ENCODE measurements at places on chromosomes 1 and 21.

- no peak for DNase-seq
Measured at GRCh38 chr1:168408539-168408865, 127.8 kb downstream of the TBX19 start.

DNA sequence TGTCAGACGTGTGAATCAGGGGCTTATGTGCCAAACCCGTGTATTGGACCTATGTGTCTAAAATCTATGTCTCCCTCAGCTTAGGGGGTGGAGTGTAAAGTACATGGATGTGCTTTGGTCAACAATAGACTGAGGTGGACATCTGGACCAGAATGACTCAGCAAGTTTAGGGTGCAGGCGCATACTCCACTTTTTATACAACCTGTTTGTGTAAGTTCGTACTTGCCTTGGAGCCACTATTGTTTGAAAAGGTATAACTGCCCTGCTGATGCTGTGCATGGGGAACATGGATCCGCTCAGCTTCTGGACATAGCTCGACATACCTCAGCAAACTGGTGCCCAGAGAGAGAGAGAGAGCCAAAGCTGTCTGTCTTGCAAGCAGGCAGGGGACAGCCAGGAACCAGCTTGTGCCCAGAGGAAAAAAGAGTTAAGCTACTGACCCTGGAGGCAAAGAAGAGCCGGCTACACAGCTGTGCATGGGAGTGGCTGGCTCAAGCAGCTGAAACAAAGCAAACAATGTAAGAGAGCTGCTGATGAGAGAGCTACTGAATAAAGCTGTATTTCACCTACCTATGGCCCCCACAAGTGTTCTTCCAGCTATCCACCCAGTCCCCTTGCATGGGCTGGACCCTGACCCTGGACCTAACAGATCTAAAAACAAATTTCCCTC is 41.2 kb downstream of the GJA5 start:
- DNase-seq: no peak

DNA sequence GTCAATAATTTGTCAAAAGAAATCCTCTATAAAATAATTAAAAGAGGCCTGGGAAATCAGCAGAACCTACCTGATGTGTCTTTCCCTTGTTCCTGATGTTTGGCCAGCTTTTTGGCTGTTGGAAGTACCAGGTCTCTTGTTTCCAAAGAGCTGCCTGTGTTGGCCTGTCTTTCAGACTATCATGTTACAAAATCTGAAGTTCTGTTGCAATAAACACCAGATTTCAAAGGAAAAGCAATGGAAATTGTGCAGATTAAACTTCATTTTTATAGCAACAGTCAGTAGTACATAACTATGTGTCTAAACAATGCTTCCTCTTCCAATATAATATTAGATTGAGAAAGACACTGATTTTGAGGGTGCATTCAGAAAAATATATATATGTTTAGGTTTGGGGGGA is 647.2 kb upstream of the CXADR start:
- no peak for DNase-seq

DNA sequence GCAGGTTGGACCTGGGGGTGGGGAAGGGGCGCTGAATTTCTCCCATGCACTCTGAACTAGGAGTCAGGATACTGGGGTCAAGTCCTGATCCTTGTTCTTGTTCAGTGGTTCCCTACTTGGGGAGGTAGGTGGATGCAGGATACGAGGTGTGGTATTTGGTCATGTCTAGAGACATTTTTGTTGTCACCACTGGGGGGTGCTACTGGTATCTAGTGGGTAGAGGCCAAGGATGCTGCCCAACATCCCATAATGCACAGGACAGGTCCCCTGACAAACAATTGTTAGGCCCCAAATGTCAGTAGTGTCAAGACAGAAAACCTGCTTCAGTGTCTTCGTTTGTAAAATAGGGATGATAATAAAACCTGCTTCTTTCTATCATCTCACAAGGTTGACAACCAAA is 259.0 kb upstream of the FOXD3 start:
- DNase-seq: no peak

GRCh38 chr21:29430576-29430975 is 131.9 kb downstream of the BACH1 start:
- DNase-seq: no peak

DNA sequence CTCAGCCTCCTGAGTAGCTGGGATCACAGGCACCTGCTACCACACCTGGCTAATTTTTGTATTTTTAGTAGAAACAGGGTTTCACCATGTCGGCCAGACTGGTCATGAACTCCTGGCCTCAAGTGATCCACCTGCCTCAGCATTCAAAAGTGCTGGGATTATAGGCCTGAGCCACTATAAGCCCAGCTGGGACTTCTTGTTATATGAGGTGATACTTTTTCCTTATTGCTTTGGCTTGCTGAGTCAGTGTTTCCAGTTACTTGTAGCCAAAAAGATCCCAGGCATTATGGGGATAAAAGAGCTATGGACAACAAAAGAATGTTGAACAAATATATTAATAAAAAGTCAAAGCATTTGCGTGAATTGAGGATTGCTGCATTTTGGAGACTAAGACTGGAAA is 69.9 kb upstream of the LPGAT1 start:
- no peak for DNase-seq

- DNase-seq: no peak
Measured at GRCh38 chr1:49651136-49651535, 372.6 kb downstream of the AGBL4 start.

DNA sequence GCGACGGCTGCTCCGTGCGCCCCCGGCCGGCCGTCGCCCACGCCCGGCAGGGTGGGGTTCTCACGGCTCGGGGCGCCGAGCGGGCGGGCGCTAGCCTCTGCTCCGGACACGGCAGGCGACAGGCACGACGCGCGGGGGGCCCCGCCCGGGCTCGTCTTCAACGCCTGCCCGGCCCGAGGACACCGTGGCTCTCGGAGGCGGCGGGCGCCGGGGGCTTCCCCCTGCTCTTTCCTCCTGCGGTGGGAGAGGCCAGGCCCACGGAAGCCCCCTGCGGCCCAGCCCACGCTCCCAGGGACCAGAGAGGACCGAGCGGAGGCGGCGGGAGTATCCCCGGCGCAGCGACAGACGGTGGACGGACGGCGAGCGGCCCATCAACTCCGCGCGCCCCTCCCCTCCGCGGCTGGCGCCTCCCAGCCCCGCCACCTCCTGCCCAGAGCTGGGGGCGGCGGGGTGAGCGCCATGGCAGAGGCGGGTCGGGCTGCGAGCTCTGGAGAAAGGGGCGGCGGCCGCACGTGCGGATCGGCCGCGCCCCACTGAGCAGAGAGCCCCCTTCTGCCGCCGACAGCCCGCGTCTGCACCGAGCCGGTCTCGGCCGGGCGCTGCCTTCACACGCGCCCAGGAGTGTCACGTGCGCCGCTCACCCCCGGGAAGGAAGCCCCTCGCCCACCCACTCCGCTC is at the start of the genes SHE and TDRD10:
Gene SHE (minus strand): TSS at position 347 of the 678 bp plus-strand sequence. CDS start 386 bp downstream, outside the sequence.
Gene TDRD10 (plus strand): TSS at position 154 of the 678 bp plus-strand sequence. CDS start 4,685 bp downstream, outside the sequence.
- DNase-seq: no peak

DNA sequence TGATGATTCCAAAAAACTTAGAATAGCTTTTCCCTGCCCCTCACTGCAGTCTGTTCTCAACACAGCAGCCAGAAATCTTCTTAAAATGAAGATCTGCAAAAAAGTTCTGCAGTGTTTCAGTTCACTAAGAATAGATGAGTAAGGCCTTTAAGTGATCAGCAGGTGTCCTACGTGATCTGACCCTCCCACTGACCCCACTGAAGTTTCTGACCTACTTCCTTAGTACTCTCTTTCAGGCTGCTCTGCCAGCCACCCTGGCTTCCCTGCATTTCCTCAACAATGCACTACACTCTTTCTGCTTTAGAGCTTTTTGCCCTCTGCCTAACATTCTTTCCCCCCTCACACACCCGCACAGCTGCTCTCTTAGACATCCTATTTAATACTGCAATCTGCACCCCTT is 182.5 kb downstream of the AKT3 start:
- no peak for DNase-seq

DNA sequence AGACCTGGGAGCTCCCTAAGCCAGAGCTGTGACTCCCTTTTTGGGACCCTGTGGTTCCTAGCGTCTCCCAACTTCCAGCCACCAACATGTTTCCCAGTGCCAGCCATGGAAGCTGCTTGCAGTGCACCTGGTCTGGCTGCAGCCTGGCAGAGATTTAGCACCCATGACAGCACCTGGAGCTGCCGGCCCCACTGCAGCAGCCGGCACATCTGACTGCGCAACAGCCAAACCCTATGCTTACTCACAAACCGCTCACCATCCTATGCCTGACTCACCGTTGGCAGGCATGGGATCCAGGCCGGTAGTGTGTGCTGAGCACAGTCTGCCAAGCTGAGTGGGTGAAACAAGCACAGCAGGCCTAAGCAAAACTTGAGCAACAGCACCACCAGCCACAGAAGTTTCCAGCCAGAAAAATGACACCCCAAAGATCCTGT is 435.9 kb upstream of the PRMT6 start:
- DNase-seq: no peak

DNA sequence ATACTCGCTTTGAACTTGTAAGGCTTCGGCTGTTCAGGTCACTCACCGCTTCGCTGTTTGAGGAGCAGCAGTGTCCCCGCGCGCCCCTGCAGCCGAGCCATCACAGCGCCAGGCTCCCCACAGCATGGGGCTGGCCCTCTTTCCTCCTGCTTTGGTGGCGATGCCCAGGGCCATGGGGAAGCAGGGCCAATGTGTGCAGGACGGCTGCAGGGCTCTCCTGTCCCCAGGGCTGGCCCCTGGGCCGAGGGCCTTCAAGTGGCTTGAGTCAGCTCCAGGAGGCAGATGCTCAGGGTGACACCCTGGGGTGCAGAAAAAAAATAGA is 38.5 kb upstream of the TRAPPC10 start:
- no peak for DNase-seq

- no peak for DNase-seq
Measured at GRCh38 chr1:113861641-113862040, 9.9 kb downstream of the PTPN22 start.

- DNase-seq: no peak
Measured at GRCh38 chr1:219570937-219571336, 42.0 kb downstream of the ZC3H11B start.

GRCh38 chr1:166089804-166090203 is 77.0 kb downstream of the FAM78B start:
- no peak for DNase-seq

DNA sequence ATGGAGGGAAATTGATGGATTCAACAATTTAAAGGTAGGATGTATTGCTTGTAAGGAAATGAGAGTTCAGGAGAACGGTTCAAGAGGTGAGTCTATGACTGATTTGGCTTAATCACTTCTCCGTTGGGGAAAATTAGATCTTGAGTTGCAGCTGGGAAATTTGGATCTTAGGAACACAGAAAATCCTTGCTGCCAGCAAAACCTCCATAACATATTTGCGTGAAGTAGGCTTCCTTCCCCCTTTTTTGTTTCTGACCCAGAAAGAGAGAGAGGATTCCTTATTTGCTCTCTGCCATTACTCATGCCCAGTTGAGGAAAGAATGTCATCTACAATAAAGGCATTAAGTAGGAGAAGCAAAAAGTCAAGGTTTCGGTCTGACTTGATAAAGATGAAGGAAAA is 73.5 kb upstream of the PDC start:
- no peak for DNase-seq

All from Kasumi-1 (cell line).